ENCODE measurements at places on chromosomes 6 and 20. TPM values are rescaled to one million over a fixed set of nuclear protein-coding genes. Genes with fewer than 3 reads are reported as not detected.

Gene PPP1R14C
- 1.3 TPM for total RNA-seq

- DNase-seq: no peak
Observed at GRCh38 chr6:36590237-36590636, 3.9 kb upstream of the SRSF3 start.

DNA sequence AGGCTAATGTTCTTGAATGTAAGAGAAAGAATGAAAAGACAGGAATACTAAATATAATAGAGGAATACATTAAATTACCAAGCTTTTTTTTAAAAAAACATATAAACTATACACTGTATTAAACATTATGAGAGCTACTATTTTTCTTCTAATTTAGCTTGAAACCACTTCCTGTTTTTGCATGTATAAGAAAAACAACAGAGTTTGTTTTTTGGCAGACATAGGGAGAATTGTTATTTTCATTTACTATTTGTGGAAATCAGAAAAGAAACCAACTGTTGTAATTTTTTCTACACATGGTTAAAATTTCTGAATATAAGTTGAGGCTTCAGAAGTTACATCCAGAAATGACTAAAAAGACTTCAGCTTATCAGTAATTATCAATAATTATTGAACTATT is 991.8 kb upstream of the GJE1 start:
- no peak for DNase-seq

Gene ACSS1
- total RNA-seq: 0.40 TPM

DNA sequence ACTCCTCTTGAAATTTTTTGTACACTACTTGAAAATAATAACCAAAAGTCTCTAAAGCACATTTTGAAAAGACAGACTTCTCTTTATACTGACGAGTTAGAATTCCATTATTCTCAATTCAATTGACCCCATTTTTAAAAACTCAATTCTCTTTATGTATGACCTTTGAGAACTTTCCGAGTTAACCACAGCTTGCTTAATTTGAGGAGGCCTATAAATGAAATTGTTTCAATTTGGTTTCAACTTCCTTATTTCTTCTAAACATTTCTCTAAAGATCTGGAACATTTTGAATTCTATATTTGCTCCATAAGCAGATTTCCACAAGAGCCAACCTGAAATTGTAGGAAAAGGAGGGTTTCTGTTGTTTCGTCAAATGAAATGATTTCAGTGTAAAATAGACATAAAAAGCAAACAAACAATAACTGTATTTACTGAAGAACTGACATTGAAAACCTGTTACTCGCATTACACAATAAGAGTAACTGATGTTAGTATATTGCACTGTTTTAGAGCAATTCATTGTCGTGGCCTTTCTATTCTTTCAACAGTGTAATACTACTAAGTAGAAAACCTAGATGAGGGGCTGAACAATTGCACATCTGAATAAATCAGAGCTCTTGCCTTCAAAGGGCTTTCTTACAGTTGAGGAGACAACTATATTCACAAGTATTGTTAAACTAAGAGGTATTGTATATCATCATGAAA is 223.6 kb downstream of the HIVEP2 start:
- no peak for DNase-seq

Gene HLA-A
- total RNA-seq: 393 TPM

GRCh38 chr6:69617163-69617562 is 179.6 kb downstream of the LMBRD1 start:
- no peak for DNase-seq

- no peak for DNase-seq
Observed at GRCh38 chr6:124927806-124928205, 34.4 kb upstream of the RNF217 start.

GRCh38 chr6:106892186-106892585 is 82.3 kb downstream of the CD24 start:
- no peak for DNase-seq

DNA sequence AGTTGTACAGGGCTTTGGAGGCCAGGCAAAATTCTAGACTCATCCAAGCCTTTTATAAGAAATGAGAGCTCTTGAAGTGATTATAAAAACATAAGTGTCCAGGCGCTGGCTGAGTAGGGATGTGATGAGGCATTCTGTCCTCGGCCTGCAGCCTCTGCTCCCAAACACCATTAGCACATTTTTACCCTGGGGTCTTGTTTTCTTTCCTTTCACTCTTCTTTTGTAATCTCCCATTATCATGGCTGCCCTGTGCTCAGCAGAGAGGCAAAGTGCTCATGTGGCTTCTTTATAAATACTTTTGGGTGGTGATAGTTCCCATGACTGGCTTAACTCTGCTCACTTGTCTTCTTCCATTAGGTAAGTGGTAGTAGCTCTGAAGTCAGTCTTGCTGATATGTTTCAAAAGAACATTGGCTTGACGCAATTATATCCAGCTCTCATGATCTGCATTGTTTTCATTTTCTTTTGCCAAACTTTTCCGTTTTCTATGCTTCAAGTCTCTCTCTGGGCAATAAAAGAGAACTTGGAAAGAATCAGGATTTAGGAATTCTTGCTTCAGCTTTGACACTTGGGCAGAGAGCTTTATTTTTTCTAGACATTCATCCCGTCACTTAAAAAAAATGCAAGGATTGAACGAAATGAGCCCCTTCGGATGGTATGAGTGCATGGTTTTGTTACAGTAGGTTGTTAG is 61.1 kb downstream of the CAP2 start:
- no peak for DNase-seq

Gene EGFL8
- 21.6 TPM for total RNA-seq

Gene NR2E1
- total RNA-seq: not detected

DNA sequence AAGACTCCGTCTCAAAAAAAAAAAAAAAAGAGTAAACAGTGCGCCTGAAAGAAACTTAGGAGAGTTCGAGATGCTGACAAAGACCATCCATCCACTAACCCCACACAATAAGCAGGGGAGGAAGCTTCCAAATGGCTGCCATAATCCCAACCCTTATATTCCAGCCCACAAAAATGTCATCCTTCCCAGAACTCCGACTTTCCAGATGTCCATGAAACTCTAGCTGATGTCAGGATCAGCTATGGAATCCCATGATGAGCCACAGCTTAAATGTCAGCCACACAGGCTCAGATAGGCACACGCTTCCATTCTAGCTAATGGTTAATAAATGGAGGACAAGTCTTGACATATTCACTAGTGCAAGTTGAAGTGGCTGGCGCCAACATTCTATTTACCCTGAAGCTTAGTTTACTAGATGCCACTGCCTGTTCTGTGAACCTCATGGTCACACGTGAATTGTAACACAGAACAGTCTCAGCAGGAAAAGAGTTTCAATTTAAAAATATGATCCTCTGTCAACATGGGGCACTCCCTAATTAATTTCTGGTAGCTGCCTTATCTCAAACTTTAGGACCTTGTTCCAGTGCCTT is 75.5 kb downstream of the FOXF2 start:
- no peak for DNase-seq

DNA sequence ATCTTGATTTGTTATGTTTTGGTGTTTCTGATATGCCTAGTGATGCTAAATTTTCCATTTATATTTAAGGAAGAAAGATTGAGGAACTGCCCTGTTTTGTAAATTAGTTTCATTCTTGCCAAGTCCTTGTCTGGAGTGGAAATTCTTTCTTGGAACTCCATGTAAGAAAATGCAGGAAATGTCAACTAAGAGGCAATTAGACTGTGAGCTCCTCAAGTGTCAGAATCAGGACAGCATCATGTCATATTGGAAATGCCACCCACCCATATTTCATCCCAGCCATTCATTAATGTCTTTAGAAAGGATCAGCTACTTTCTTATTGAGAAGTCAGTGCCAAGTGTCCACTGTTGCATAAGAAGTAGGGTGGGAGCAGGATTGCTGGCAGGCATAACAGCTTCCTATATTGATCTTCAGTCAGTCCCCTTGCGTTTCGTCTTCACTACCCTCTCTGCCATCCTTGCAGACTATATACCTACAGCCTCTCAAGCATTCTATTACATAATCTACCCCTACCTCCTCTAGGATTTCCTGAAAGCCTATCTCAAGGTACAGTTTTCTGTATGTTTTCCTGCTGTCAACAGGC is 42.4 kb downstream of the HAO1 start:
- no peak for DNase-seq

DNA sequence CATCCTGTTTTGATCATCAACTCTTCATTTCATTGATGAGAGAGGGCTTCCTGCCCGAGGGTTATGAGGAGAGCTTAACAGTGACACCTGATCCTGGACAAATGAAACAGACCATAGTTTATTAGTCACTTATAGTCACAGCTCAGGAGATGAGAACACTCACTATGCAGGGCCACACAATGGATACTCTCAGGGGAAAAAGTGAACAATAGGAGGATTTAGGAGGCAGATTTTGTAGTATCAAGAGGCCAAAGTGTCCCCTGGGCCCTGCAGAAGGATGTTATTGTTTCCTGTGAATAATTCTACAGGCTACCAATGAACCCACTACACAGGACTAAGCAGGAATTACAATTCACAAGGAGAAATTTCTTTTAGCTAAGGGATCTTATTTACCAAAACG is 772.8 kb upstream of the MAN1A1 start:
- no peak for DNase-seq

Gene UBD
- not detected for total RNA-seq

Gene PAX1
- not detected for total RNA-seq

- DNase-seq: no peak
Observed at GRCh38 chr6:53161481-53162009, 12.9 kb upstream of the GCM1 start.

Gene PDSS2
- total RNA-seq: 25.2 TPM

GRCh38 chr20:63873477-63873971 is 8.5 kb downstream of the TPD52L2 start:
- no peak for DNase-seq

DNA sequence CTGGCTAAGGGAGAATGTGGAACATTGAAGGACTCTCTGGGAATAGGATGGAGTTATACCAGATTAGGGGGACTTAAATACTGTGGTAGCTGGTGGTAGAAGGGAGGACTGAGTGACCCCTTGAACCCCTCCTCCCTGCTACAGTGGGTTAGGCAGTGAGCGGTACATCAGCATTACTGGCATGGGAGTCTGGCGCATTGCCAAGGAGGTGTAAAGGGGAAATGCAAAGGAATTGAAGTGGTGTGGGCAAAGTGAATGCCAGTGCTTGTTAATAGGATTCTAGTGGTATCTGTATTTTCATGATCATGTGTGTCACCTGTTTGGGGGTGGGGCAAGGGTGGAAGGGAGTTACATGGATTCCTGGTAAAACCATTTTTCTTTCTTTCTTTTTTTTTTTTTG is 60.1 kb downstream of the GFRA4 start:
- DNase-seq: no peak

Gene SLC13A3
- not detected for total RNA-seq

DNA sequence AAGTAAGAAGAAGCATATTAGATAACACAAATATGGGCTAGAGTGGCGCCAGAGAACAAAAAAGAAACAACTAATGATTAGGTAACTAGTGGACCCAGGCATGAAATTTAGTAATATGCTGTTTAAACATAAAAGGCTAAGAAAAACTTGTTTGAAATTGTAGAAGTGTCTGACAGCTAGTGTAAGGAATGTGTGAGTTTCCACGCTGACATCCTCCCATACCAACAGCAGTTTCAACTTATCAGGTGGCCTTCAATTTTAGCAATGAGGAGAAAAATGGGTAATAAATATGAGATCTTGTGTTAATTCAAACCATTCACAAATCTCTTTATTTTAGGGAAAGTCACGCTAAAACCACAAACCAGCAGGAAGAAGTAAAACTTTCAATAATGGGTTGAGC is 440.2 kb upstream of the FLRT3 start:
- no peak for DNase-seq

DNA sequence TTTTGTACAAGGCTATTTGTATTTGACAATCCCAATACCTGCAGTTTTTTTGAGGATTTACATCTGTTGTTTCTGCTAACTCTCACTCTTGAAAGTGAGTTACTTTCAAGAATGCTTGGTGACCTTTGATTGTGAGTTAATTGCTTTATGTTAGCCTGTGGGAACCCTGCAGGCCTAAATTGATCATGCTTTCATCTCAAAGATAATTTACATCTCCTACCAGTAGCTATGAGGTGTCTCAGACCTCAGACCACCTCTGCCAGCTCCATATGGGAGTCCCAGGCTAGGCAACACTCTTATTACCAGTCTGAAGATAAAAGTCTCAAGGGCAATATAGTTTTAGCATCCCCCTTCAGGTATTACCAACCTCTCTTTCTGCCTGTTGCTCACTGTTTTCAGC is 116.4 kb upstream of the THEMIS start:
- no peak for DNase-seq

GRCh38 chr20:47233333-47234188 is 122.9 kb downstream of the ZMYND8 start:
- DNase-seq: no peak

Gene HLA-DMB
- 78.5 TPM for total RNA-seq

DNA sequence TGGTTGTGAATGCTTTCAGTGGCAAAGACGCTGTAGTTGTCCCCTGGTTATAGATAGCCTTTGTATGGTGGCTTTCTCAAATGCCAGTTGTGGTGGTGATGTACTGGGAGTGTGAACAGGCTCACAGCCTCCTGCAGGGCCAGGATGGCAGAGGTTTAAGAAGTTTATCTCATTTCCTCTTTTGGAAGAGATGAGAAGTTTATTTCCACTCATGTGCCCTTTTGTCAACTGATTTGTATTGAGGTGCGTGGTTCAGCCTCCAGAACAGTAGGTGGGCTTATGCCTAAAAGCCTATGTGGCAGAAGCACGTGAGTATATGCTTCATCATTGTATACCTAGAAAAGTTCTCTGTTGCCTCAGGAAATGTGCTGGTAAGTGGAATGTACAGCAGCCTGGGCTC is 13.7 kb upstream of the ZFP57 start:
- no peak for DNase-seq

Gene KHDC1
- total RNA-seq: 22.3 TPM

DNA sequence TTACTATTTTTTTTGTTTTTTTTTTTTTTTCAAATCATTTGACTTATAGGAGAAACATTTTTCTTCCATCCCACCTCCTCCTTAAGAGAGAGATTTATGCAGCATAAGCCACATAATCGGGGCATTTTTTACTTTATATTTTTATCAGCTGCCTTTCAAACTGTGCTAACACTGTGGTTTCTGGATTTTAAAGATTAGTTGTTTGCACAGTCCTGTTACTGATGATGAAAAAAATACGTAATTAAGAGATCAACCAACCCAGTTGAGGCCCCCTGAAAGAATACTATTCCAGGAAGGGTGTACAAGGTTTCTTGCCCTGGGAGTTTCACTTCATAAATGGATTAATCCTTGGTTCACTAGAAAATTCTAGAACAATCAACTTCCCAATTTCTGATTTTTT is 68.3 kb downstream of the MMS22L start:
- no peak for DNase-seq

Gene NOX3
- total RNA-seq: not detected

Gene GPX5
- total RNA-seq: not detected

DNA sequence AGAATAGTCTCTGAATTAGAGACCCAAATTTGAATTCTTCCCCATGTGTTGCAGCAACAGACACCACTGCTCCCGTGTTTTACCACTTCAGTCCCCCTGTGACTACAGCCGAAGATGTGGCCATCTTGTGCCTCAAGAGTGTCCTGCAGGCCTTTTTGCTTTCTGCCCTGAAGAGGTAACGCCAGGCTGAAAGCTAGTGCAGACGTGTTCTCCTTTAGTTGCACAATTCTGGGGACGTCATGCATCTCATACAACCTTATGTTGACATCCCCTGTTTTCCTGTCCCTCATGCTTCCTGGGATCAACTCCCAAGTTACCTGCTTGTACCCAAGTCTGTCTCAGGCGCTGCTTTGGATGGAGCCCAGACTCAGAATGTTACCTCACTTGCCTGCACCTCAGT is 69.1 kb upstream of the SLC22A23 start:
- DNase-seq: no peak

Gene MICB
- 33.9 TPM for total RNA-seq

Measured in OCI-LY7 (cell line).